ENCODE measurements at places on chromosomes 11 and 22. TPM values are rescaled to one million over a fixed set of nuclear protein-coding genes. Genes with fewer than 3 reads are reported as not detected.

GRCh38 chr11:119828819-119829218 is 99.8 kb upstream of the NECTIN1 start:
- H3K27me3 ChIP-seq = peaks cover 5% of the 10 kb centered on the region
- no peak overlapping the region for H3K27ac ChIP-seq
- no peak overlapping the region for H3K4me3 ChIP-seq
- peaks cover 17% of the 10 kb centered on the region for H3K4me1 ChIP-seq

GRCh38 chr11:95360377-95361075 is 129.5 kb upstream of the SESN3 start:
- peaks cover 29% of the 10 kb centered on the region for H3K4me1 ChIP-seq
- H3K4me3 ChIP-seq = no peak overlapping the region
- H3K27me3 ChIP-seq = no peaks in the 10 kb centered on the region

DNA sequence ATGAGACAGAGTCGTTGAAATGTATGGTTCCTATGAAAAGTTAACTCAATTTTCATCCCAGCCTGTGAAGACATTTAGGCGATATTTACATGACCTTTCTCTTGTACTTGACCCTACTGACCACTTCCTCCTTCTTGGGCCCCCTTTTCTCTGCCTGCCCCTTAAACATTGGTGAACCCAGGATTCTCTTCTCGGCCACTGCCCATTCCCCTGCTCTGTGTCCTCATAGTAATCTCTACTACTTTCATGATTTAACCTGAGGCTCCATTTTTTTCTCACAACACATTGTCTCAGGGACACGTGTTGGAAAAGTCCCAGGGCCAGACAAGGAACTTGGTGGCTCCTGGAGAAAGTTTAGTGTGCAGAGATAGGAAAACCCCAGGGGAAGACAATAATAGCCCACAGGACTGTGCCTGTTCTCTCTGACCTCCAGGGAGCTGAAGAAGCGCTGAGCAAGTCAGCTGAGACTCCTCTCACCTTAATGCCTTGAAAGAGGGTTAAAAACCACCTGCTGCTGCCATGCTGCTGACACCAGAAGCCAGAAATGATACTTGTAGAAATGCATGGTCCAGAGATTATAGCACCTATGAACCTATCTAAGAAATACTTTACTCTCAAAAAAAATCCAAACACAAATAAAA is 42.5 kb upstream of the SPATA19 start:
- no peak for DNase-seq
- peaks cover 2% of the 10 kb centered on the region for H3K36me3 ChIP-seq
- peaks cover 10% of the 10 kb centered on the region for H3K4me1 ChIP-seq
- H3K27me3 ChIP-seq = peaks cover 21% of the 10 kb centered on the region
- no peak overlapping the region for H3K4me3 ChIP-seq

GRCh38 chr22:42947211-42947990 is 67.5 kb downstream of the PACSIN2 start:
- DNase-seq = peak; percentile 41
- H3K4me1 ChIP-seq = peaks cover 90% of the 10 kb centered on the region
- peaks cover 10% of the 10 kb centered on the region for H3K36me3 ChIP-seq
- peak overlapping the region; percentile 79 for H3K4me3 ChIP-seq
- H3K27me3 ChIP-seq = no peaks in the 10 kb centered on the region

DNA sequence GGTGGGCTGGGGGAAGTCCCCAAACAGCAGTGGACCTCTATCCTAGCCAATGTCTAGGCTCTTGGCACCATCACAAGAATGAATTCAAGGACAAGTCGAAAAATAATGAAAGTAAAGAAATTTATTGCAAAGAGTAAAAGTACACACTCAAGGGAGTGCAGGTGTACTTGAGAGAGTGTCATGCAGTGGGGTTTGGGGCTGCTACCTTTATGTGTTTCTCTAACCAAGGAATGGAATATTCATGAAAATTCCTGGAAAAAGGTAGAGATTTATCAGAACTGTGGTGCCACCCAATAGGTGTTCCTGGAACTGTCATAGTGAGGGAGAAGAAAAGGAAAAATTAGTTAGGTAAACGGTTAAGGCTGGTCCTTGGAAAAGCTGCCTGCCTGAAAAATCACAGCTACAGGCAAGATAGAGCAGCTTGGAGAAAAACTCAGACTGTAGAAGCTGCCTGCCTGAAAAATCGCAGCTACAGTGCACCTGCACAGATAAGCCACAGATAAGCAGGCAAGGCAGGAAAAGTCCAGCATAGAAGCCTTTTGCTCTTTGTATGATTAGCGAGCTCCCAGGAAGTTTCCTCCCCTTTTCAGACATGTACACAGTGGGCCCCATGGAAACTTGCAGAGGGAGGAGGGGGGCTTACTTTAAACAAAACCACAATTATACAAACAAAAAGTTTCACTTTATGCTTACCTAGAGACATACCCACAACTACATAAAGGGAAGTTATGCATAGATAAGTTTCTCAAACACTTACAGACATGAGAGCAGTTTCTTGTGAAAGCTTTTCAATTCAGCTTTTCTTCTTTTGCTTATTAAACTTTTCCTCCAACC is 71.4 kb upstream of the B3GNT6 start:
- no peak for DNase-seq
- no peak overlapping the region for H3K4me3 ChIP-seq

HTR3B gene
- 0.26 TPM for total RNA-seq

USP2 gene
- total RNA-seq = 3.4 TPM

PLAAT5 gene
- 0.77 TPM for total RNA-seq

CECR2 gene
- total RNA-seq = 34.6 TPM
